ENCODE measurements at places on chromosomes 5 and 9.

DNA sequence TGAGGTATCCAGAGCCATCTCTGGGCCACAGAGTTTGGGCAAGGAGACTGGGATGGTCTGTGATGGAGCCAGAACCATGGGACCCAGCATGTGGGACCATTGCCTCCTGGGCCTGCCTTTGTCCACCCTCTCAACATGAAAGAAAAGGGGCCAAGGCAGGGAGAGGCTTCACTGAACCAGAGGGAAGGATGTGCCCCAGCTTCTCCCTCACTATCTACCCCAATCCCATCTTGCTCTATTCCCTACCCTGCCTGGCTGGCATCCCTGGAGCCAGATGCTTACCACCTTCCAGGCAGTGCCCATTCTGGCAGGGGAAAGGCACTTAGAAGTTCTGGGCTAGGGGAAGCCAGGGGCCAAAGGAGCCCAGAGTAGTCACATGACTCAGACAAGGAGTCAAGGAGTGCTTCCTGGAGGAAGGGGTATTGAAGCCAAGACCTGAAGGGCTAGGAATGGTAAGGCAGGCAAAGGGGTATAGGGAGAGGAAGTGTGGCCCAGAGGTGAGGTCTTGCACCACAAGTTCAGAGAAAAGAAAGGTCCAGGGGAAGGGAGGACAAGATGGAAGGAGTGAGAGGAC is 9.8 kb downstream of the PDLIM4 start:
- DNase-seq, result no peak

DNA sequence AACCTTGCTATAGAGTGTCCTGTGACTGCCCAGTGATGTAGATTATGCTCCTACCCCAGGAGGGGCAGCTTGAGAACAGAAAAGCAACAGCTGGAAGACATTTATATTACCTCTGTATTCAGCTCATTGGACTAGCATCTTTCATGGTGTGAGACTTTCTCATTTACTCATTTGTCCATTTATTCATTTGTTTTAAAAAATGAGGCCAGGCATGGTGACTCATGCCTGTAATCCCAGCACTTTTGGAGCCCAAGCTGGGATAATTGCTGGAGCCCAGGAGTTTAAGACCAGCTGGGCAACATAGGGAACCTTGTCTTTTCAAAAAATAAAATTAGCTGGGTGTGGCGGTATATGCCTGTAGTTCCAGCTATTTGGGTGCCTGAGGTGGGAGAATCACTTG is 130.0 kb upstream of the LHFPL2 start:
- DNase-seq, result no peak

DNA sequence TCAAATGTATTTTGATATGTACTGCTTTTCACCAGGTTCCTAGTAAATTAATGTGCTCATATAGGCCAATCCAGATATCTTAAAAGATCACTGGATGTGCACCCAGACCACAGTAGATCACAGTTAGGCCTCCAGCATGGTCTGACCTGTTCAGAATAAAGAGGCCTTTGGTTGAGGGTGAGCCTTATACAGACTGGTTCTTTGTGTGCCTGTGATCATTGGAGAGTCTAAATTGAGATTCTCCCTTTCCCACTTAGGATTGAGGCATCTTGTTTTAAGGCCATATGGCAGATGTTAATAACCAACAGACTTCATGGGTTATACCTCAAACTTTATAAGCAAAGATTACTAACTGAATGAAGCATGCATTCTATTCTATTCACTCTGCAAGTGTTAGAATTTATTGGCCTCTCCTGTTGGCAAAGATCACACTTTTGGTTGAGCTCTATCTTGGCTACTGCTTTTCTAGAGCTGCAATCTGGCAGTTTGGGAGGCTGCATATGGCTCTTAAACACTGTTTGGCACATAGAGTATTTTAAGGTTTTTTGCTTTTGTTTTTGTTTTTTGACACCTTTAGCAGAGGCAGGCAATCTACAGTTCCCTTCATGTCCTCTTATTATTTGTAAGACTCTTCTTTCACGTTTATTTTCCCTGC is 8.5 kb downstream of the CHSY3 start:
- DNase-seq, result no peak

- DNase-seq, result no peak
Measured at GRCh38 chr5:2387250-2387633, 364.2 kb downstream of the IRX2 start.

DNA sequence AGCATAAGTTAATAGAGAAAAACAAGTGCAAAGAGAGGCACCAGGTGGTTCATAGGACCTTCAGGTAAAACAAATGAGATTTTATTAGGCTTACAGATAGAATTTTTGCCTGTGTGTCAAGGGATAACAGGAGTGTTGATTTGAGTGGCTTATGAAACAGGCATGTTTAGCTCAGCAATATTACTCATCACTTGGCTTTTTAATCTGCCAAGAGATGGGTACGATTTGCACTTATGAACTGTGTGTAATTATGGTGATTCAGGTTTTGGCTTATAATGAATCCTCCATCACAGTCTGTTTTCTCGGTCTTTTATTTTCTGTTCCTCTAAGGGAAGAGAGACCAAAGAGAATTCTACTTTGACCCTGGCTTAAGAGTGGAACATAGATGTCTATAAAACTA is 199.3 kb downstream of the DMRTA1 start:
- DNase-seq, result no peak

- DNase-seq, result no peak
Measured at GRCh38 chr9:131747352-131747751, 7.5 kb upstream of the RAPGEF1 start.

- DNase-seq, result no peak
Measured at GRCh38 chr9:38003230-38003629, 65.8 kb downstream of the SHB start.

DNA sequence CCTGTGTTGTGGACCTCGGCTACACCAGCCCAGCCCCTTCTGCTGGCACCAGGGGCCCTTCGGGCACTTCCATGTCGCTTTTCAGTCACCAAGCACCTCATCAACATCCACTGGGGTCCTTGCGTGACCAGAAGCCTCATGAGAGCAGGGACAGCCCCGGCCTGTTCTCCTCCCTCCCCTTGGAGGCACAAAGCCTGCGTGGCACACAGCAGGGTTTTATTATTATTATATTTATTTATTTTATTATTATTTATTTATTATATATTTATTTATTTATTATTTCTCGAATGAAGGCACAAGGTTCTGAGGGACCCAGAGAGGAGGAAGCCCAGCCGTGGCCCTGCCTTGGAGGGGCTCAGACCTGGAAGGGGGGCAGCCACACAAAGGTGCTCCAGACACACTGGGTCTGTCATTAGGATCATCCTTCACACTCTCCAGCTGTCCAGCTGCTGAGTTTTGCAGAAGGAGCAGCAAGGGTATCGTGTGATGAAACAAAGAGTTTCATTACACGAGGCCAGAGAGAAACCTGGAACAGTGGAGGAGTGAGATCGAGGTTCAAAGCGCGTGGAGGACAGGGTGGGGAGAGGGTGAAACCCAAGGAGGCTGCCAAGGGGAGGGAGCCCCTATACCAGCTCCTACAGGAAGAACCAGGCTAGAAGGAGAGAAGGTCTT is 5.2 kb downstream of the VAV2 start:
- no peak for DNase-seq

DNA sequence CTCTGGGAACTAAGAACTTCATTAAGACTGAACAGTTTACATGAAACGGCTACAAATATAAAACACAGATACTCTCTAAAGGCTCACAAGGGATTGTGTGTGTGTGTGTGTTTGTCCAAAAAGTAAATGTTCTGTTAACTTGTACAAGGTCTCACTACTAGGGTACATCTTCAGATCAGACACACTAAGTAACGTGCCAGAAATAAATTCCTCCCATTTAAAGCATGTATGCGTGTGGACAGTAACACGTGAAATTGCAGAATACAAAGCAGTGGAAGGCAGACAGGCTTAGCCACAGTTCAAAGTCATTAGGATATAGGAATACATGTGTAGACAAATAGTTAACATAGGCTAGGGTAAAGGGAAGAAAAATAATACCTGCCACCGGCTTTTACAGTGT is 1.8 kb downstream of the BNC2 start:
- DNase-seq, result no peak

- DNase-seq, result no peak
Measured at GRCh38 chr9:99222416-99223270, 561 bp downstream of the SEC61B start.

- no peak for DNase-seq
Measured at GRCh38 chr9:16689351-16689938, 181.0 kb downstream of the BNC2 start.

GRCh38 chr5:81246697-81247096 is 13.6 kb downstream of the CKMT2 start:
- DNase-seq, result no peak

DNA sequence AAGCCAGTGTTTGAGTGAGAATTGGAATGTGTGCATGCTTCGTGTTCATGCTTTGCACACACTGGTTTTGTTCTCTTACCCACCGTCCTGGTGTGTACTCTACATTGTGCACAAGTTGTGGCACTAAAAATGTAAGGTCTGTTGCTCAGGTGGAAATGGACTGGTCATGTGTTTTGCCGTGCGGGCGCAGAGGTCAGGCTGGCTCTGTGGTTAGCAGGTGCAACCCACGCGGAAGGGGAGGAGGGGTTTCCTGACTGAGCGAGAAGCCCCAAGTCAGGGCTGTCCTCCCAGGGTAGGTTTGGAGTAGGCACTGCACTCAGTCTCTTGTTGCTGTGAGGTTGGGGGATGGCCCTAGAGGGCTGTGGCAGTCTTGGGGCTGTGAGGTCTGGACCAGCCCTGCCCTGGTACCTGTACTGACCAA is 86.6 kb downstream of the EHMT1 start:
- DNase-seq, result peak; percentile 40

DNA sequence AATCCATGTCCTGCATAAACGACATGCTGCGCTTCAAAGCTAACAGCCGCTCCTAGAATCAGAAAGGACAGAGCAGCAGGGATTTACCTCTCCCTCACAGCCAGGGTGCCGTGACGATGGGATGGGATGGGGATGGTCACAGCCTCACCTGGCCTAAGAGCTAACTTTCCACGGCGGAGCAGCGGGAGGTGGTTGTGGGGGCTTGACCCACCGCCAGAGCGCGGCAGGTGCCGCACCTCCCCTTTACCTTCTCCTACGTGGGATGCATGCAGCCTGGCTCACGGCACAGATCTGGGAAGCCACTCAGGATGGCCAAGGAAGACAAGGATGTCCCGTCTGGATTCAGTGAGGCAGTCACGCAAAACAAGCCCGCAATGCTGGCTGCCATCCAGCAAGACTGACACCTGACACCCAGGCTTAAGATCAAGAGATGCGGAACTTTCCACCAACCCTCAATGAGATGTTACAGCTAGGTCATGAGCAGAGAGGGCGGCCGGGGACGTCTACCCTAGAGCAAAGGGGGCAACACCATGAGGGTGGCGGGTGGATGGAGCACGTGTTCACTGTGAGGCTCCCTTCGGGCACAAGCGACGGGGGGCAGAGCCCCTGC is 5.8 kb downstream of the BRD9 start:
- no peak for DNase-seq

DNA sequence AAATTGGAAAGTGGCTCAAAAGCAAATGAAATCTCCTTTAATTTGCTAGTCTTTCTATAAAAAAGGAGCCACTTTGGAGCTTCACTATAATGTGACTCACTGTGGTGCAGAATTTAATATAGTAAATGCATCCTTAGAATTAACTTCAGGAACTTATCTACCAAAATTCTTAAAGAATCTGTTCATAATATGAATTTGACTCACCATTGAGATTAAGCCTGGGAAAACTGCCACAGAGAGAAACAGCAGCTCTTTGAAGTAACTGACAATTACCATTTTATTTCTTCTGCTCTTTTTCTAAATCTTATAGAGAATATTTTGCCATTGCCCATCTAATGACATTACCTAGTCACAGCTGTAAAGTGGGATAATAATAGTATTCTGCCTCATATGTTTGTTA is 211.9 kb upstream of the CDH6 start:
- DNase-seq, result no peak

DNA sequence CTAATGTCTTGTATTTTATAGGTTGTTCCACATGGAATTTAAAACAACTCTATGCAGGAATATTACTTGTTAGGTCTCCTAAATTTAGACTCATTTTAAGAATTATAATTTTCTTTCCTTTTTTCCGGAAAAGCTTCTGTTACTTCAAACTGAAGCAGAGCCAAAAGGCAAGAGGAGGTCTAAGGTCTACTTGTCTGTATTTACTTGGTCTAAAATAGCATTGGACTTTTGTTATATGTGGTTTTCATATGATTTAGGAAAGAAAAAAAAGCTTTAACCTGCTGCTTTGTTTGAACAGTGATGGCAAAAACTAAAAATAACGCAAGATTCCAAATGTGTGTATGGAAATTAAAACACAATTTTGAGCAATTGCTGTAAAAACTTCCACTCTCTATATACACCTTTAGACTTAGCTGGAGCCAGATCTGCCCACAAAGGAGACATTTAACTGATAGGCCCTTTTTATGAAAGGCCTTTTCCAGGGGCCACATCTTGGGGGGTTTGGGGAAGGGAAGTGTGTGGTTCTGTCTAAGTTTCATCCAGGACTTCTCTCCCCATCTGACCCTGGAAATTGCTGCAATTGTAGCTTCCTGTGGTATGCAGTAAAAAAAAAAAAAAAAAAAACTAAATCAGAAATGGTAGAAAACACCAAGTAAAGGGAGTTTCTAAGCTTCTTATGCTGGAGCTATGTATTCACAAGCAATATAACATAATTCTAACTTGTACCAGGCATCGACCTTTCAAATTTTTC is 307.7 kb upstream of the MEF2C start:
- no peak for DNase-seq

- DNase-seq, result no peak
Measured at GRCh38 chr9:84677080-84677479, 7.6 kb downstream of the NTRK2 start.

DNA sequence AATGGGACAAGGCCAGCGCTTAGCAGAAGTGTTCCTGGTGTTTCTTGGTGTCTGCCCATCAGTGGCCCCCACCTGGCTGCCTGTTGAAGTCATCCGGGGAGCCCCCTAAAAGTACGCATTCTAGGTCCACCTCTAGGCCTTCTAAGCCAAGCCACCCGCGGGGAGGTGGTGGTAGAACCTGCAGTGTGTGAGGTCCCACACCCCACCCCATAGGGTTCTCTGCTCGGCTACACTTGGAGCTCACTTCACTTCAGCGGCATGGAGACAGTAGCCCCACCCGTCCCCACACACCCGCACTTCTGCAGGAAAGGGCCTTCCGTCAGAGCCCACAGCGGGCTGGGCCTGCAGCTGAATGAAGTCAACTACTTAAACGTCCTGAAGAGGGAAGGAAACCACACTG is 29.6 kb upstream of the FCN2 start:
- peak; percentile 0 for DNase-seq

- DNase-seq, result no peak
Measured at GRCh38 chr5:159319832-159320231, 10.5 kb downstream of the IL12B start.

GRCh38 chr5:20109326-20109725 is 121.3 kb upstream of the CDH18 start:
- DNase-seq, result no peak

GRCh38 chr5:172816925-172817562 is 17.0 kb upstream of the ERGIC1 start:
- DNase-seq, result no peak

DNA sequence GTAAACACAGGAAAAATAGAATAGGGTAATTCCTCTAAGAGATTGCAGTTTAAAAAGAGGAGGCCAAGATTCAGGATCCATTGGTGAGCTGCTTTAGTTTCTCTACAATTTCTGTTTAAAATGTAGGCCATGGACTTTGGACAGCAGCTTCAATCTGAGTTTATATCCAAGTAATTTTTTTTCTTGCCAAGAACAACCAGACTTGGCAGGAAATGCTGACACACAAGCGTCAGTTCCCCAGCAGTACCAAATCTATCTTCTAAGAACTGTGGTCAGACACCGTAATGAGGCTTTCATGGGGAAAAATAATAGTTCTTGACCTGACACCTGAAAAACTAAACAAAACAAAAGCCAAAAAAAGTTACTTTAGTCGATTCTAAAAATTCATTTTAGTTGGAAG is 528.8 kb downstream of the CSNK1G3 start:
- DNase-seq, result no peak

GRCh38 chr5:127757576-127757975 is 54.4 kb downstream of the CCDC192 start:
- no peak for DNase-seq

Data from activated gamma-delta T cell treated with Interleukin-2 at 50 U/mL for 16 hours (primary cell).